Activated T-helper 1 cell treated with Interleukin-2 at 50 U/mL for 16 hours (primary cell): ENCODE measurements at places on chromosomes 1 and 21.

DNA sequence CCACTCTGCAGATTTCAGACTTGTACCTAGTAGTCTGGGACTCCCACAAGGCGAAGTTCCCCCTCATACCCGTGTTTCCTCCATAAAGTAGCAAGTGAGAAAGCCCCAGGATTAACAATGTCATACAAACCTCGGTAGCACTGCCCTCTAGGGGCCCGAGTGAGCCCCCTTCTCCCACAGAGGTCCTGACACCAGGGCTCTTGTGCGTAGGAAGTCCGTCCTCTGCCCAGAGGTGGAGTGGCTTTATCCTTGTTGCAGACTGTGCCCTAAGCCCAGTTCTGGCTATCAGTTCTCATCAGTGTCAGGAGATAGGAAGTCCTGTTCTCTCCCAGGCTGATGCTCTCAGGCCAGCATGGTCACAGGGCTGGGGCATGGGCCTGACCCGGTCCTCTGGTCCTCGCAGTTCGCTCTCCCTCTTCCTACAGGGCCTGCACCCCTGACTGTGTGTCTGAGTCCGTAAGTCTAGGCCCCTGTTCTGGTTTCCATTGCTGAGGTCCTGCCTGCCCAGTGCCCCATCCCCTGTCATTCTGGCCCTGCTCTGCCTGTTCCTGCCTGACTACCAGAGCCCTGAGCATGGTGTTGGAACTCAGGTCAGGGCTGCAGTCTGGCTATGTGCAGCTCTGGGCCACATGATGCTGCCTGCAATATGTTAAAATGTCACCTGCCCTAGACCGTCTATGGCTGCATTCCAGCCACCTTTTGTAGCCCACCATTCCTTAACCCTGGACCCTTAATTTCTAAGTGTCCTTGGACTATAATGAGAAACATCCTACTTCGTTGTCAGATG is 285.6 kb downstream of the ASTN1 start:
- DNase-seq = no peak

DNA sequence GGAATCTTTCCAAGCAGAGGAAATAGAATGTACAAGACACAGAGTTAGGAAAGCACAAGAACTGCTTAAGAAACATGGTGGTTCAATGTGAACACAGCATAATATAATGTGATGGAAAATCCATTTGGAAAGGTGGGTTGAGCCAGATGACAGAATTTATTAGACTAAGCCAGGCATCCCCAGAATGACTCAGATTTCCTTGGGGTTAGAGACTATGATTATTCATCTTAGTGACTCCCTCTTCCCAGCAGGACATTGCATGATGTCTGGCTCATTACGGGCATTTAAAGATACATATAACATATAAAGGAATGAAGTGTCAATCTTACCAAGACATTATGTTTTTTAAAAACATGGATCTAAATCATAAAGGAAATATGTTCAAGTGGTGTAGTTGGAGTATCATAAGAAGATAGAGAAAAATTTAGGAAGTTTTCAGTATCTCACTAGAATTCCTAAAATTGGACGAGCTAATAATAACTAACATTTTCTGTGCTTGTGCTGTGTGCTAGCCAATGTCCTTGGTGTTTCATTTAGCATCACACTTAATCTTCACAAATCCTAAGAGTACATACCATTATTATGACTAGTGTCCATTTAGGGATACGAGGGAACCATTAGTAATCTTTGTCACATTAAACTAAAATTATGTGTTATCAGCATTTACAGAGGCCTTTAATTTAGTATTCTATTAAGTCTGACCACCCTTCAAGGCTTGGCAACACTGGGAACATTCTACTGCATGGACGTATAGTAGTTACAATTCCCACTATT is 41.0 kb upstream of the ST6GALNAC5 start:
- no peak for DNase-seq

GRCh38 chr1:7398982-7399381 is 372.1 kb upstream of the VAMP3 start:
- no peak for DNase-seq

DNA sequence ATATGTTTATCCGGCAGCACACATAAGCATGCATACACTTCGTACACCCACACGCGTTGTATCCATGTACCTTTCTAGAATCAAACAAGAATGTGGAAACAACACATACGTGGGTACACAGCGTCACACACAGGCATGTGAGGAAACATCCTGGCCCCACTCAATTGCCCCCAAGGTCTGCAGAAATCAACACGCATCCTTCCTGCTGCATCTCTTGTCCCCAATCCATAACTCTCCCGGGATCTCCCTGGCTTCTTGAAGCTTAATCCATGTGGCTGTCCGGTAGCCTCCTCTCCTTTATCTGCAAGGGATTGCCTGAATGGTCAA is 5.5 kb upstream of the TBX15 start:
- no peak for DNase-seq

DNA sequence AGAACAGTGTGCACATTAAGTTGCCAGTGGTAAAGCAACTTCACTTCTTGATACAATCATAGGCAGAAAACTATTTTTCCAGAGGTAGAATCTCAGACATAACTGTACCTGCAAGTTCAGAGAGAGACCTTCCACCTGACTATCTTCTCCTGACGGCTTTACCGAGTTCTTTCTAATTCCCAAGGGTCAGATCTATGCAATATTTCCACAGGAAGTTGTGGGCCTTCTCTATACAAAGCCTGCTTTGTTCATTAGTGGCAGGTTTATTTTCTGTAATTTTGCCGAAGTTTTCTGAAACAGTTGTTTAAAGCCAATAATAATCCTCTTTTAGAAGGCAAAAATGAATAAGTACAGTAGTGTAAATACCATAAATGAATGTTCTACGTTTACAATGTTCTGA is 58.2 kb upstream of the RCC1 start:
- no peak for DNase-seq

GRCh38 chr21:45634511-45635183 is 8.9 kb upstream of the PCBP3 start:
- DNase-seq = no peak

DNA sequence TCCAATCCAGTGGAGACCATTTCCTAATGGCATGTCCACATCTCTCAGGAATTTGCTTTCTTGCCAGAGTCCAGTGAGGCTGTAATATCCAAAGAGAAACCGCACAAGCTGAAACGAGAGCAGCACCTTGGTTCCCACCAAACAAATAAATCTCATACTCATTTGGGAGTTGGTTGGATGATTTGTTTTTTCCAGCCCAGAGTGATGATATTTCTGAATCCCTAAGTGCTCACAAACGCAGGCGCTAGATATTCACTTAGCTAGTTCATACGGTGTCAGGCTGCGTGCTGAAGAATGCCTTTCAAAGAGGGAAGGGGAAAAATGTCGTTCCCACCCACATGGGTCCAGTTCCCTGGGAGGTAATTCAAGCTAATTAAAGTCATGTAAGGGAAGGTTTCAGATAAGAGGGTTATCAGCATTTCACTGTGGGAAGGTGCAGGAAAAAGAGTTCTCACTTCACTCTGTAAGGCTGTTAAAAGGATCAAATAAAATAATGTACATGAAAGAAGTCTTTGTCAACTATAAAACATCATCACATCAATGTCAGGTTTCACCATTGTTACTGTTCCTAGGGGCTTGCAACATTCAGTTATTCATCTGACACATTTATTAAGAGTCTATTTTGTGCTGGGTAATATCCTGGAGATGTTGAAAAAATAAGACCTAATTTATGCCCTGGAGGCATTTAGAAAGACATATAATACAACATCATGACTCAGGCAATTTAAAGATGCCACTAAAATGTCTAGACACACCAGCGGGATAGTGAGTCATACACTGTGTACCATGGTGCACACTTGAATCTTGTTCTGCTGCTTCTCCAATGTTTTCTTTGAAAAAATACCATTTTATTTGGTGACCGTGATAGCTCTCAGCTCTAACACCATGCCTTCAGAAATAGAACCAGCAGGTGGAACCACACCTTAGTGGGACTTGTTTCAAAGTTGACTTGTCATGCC is 19.3 kb downstream of the DPT start:
- DNase-seq = no peak

DNA sequence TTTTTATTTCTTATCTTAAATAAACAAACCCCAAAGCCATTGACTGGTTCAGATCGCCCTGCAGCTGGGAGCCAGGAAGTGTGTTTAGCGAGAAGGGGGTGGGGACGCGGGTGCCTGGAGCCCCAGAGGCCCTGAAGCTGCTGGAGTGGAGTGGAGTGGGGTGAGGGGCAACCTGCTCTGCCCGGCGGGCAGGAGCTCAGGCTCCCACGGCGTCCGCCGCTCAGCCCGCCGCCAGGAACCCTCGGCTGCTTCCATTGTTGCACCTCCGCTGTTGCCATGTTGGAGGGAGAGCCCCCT is 673 bp downstream of the PIK3C2B start:
- no peak for DNase-seq

DNA sequence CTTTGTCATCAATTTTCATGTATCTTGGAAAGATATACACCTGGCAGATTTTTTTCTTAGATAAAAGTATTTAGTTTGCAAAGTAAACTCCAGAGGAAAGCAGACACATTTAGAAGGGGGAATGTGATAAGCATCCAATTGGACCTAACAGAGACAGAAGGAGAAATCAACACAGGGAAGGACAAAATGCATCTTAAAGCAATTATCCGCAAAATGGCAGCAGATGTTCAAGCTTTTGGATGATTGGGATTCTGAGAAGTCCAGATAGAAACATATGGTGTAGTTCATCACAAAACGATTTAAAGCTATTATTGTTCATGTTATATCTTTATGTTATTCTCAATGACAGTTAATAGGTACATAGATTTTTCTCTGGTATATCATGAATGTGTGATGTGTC is 1153.1 kb upstream of the B3GALT2 start:
- no peak for DNase-seq

DNA sequence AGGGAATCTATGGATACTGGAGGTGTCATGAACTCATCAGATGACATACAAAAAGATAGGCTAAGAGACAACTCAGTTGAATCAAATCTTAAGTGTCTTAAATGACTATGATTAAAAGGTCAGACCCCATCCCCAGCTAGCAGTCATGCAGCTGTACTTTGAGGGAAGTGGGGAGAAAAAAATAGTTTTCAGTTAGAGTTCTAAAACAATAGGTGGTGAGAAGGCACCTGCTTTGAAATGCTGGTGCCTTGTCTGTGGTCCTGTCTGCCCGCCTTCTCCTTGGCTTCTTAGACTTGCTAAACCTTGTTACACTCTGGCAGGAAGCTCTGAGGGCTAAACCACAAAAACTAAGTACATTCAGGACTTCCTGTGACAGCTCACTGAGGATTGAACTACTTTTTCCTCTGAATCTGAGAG is 15.3 kb downstream of the CD2 start:
- DNase-seq = peak; percentile 63

DNA sequence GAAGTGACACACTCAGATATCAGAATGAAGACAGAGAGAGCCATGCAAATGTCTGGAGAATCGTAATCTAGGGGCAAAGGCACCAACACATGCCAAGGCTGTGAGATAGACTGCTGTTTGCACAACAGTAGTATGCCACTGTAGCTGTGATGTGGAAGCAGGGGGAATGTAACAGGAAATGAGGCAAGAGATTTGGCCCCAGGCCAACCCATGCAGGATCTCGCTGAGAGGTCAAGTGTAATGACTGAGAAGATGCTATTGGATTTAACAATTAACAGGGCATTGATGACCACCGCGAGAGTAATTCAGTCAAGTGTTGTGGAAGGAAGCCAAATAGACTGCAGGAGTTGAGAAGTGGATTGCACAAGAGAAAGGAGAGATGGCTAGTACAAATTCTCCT is 107.3 kb upstream of the ST6GALNAC5 start:
- no peak for DNase-seq

DNA sequence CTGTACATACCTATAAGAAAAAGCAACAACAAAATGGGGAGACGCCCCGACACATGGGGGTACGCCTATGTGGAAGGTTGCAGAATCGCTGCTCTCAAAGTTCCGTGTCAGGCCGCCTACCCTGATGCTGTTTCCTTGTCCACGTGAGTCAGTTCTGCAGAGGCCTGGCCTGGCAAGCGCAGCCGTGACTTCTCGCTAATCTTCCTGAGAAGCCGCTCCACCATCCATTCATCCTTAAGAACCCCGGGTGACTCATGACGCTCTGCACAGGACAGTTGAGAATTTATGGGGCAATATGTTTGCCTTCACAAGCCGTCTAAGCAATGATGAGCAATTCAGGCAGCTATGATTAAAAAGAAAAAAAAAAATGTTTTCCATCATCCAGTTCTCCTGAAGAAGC is 122.3 kb upstream of the TMPRSS2 start:
- DNase-seq = no peak

DNA sequence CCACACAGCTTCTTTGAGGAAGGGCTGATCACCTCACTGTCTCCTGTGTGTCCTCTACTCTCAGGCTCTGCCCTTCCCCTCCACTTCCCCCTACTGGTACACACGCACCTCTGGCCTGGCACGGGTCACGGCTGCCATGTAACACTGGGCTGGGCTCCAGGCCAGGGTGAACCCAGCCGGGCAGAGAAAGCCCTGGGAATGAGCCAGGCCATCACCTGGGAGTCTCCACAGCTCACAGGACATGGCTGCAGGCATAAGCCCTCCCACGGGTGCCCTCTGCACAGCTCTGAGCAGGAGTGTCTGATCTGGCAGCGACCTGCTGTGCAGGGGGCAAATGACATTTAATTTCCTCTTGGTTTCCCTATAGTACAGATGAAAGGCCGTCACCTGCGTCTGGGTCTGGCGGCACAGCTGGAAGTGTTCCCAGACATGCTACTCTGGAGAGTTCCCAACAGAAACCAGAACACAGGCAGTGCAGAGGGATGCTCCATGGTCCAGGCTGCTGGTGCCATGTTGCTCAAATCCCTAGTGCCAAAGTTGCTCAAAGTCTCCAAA is 61.2 kb downstream of the ERI3 start:
- DNase-seq = no peak

- no peak for DNase-seq
These were observed 2.5 kb downstream of the SHISAL2A start for GRCh38 chr1:52635321-52636089.

DNA sequence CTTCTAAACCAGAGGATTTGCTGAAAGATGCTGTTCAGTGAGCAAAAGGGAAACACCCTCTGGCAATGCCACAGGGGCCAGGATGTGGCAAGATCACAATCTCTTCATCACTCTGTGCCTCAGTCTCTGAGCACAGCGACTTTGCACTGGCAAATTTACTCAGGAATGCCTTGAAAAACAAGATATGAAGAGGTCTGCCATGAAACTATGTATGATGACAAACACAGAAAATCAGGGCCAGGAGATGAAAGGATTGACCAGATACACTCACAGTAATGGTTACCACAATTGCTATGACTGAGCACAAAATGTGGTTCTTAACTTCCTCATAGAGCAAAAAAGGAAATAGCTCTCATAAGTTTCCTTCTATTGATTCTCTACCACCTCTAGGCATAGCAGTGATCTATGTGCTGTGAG is 5.8 kb downstream of the TTC13 start:
- DNase-seq = peak; percentile 44

- DNase-seq = no peak
These were observed at the start of gene TFAP2E for GRCh38 chr1:35573198-35574124. TSS of gene TFAP2E (plus strand) at chr1:35573314. CDS start at chr1:35573578, 264 bp downstream.

GRCh38 chr1:239616673-239617072 is 230.3 kb downstream of the CHRM3 start:
- DNase-seq = no peak

GRCh38 chr1:216261631-216262030 is 161.6 kb downstream of the USH2A start:
- no peak for DNase-seq
